H1 (cell line): ENCODE measurements at places on chromosomes 3 and 15. TPM values are rescaled to one million over a fixed set of nuclear protein-coding genes. Genes with fewer than 3 reads are reported as not detected.

GRCh38 chr3:17329927-17330326, 412.5 kb downstream of the TBC1D5 start:
- DNase-seq, result no peak

- DNase-seq, result no peak
Measured at GRCh38 chr3:30775040-30775439, 119.4 kb downstream of the GADL1 start.

DNA sequence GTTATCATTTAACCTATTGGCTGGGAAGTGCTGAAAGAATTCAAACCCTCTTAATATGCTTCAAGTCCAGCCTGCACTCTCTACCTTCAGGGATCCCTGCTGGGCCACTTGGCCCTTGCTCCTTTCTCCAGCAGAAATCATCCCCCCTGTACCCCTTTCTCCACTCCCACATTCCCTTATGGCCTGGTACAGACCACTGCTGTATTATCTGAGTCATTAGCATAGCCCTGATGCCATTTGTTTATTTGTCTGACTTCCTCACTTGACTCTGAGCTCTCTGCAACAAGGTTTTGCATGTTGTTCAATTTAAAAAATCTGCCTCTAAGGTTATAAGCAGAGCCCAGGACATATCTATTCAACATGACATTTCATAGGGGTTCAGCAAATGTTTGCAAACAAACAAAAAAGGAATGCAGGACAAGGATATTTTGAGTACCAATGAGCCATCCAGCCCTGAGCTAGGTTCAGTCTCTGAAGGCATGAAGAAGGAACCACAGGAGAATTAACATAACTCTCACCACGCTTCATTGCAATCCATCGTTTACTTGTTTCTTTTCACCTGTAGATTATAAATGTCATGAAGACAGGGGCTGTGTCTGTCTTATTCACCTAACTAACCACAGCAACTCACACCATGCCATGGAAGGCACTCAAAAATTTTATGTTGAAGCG, 26.6 kb upstream of the HES1 start:
- DNase-seq, result no peak

GRCh38 chr3:161343986-161344385, 27.3 kb downstream of the SPTSSB start:
- no peak for DNase-seq

DNA sequence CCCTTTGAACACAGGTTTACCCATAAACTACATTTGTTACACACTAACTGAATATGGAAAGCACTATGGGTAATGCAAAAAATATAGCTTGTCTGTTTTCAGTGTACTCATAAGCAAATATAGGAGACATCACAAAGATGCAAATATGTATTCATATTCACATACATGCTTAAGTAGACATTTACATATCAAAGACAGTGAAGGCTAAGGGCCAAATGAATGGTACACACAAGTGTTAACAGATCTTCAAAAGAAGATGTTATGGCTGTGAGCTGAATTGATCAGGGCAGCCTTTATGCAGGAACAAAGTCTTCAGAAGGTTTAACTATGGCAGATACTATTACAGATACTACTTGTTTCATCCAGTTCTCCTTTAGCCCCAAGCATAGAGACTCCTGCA, 384.1 kb downstream of the FHIT start:
- no peak for DNase-seq

DNA sequence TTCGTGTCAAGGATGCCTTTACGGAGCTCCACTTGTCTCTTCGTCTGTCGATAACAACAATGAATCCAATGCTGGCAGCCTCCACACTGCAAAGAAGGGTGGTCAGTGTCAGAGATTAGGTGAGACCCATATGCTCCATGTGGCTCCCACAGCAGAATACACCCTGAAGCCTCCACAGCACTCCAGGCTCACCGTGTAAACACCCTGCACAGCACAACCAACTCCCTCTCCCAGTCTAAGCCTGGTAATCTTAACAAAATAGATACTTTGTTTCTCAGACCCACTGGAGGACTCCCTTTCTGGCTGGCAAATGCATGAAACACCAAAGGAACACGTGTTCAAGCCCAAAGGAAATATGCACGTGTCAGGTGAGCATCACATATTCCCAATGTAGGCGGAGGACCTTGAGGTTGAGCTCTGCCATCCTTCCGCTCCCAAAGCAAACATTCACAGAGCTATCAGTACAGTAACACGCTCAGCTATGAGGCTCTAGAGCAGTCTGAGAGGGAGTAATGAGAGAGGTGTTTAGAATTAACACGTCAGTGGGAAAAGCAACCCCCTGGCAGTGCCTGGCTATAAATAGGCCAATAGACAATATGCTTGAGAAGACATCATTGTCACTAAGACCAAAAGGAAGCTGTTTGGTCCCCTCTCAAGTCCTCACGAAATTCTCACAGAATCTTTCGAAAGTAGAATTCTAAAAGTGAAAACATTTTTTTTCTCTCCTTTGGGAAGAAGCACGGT, 86.7 kb downstream of the MCF2L2 start:
- DNase-seq, result no peak

GRCh38 chr3:86865506-86865905, 125.4 kb downstream of the VGLL3 start:
- no peak for DNase-seq

DNA sequence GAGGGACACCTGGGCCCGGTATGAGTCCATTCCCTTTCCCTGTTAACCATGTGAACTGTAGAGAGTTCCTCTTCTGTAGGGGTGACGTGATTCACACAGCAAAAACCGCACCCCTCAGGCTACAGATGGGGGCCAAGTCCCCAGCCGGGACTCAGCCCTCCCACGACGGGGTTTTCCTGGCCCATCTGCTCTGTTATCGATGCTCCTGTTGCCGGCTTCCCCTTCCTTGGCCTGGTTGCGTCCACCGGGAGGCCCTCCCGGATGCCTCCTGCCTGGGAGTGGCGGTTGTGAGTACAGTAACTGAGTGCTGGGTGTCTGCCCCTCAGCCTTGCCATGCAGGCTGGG, 817 bp upstream of the PLXNA1 start:
- DNase-seq, result no peak

- no peak for DNase-seq
Measured at GRCh38 chr15:75114796-75115195, 86.9 kb upstream of the C15orf39 start.

DNA sequence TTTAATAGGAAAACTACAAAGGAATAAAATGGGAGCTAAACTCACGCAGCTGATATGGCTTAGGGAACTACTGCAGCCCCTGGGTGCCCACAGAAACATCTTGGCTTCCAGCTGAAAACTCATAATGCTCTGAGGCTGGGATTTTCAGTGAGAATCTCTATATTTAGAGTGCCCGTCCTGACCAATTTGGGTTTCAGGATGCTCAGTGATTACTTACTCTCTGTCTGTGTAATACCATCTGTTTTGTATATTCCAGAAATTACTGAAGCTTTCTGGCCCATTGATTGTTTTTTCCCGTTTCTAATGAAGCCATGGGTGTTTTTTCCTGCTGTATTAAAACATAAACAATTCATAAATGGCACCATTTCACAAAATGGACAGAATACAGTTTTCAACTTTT, 50.6 kb upstream of the ZNF385D start:
- DNase-seq, result no peak

- DNase-seq, result no peak
Measured at GRCh38 chr3:55270976-55271375, 216.1 kb downstream of the WNT5A start.

DNA sequence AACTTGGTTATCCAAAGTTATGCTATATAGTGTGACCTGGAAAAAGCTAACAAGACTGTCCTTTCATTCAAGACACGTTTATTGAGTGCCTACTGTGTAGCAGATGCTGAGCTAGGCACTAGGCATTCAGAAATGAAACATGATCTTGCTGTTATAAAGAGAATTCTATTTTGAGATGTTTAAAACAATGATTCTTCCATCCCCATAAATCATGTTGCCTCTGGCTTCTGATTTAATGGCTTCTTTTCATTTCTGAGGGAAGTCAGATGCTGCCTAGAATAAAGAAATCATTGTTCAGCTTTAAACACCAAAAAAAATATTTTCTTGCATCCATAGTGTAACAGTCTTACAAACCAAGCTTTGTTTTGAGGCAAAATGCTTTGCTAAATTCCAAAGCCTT, 620.9 kb upstream of the UBE2E2 start:
- DNase-seq, result no peak

Gene FANCD2OS
- total RNA-seq, result not detected in 2 replicates

Gene CNTN6
- not detected in 2 replicates for total RNA-seq

Gene SELENOT
- total RNA-seq, result 74.7 and 79.0 TPM in 2 replicates

Gene CCR1
- total RNA-seq, result not detected in 2 replicates

Gene PLSCR2
- not detected in 2 replicates for total RNA-seq
